ENCODE measurements at places on chromosomes 2 and 18.

DNA sequence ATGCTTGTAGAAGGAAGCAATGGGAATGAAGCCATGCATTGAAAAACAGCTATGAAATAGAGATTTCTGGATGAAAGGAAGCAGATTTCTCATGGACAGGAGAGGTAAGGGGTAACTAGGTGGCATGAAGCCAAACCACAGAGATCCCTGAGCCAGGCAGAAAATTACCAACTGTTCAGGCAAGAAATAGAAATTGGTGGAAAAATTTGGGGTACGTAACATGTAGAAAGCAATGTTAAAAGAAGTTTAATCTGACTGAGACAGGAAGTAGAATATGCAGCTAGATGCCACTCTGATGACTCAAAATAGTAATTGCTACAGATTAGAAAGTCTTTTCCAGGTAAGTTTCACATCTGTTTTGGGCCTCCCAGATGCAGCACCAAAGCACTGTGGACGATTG lies 928.5 kb upstream of the CELF4 start:
- no peak for DNase-seq

- no peak for DNase-seq
Observed at GRCh38 chr2:57759131-57759530, 287.5 kb upstream of the VRK2 start.

GRCh38 chr2:134276381-134277172 lies 22.7 kb downstream of the MGAT5 start:
- no peak for DNase-seq

- DNase-seq = no peak
Observed at GRCh38 chr2:10494351-10495066, 46.4 kb upstream of the ODC1 start.

GRCh38 chr18:38759457-38759856 lies 1193.9 kb upstream of the CELF4 start:
- DNase-seq = no peak

GRCh38 chr2:73914667-73915066 lies 12.0 kb upstream of the DGUOK start:
- DNase-seq = no peak

- DNase-seq = no peak
Observed at GRCh38 chr2:163205589-163206254, 367.2 kb upstream of the KCNH7 start.

GRCh38 chr2:236969767-236970655 lies 115.7 kb upstream of the COPS8 start:
- no peak for DNase-seq

DNA sequence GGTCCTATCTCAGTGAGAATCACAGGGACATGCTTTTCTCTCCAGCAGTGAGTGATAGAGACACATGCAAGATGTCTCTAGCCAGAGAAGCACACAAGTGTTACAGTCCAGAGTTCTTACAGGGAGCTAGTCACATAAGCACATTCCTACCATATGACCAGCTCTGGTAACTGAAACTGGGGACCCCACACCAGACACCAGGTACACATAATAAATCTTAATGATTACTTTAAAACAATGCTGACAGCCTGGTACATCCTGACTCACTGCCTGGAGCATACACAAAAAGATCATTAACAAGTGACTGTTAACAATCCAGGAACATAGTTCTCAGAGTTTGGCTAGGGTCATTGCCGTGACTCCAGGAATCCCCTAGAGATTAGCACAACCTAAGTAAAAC lies 53.6 kb downstream of the GALNT1 start:
- no peak for DNase-seq

Measured in D341Med (cell line).